ENCODE measurements at places on chromosomes 4 and X.

DNA sequence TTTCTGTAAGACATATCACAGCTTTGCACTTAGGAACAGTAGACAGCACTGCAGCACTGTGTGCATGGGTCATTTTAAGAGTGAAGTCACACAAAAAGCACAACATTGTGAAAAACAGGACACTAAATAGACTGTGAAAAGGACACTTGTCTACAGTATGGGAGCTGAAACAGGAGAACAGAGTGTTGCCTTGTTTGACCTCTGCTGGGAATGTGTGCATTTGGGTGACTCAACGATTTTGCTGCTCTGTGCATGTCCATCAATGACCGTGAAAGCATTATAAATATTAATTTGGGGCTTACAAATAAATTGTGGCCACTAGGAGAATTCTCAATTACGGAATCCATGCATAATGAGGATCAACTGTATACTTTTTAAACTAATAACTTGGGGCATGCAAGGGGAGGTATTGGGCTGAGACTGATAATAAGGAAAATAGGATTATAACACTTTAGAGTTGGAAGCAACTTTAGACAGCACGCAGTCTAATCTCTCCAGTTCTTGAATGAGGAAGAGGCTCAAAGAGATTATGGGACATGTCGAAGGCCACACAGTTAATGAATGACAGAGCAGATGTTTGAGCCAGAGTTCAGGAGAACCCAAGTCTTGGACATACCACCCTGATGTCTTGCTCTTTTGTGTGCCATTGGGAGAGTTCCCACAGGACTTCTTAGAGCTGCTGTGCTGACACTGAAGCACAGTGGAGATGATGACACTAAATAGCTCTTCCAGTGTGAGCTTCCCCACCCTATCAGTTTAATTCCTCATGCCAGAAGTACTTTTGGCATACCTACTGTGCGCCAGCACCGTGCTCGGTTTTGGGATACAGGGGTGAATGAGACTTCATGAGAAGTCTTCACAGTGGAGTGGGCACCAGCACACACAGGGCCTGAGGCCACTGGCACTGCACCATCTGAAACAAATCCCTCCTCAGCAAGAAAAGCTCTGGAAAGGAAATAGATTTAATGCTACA lies 79.3 kb downstream of the FRAS1 start:
- DNase-seq = no peak

DNA sequence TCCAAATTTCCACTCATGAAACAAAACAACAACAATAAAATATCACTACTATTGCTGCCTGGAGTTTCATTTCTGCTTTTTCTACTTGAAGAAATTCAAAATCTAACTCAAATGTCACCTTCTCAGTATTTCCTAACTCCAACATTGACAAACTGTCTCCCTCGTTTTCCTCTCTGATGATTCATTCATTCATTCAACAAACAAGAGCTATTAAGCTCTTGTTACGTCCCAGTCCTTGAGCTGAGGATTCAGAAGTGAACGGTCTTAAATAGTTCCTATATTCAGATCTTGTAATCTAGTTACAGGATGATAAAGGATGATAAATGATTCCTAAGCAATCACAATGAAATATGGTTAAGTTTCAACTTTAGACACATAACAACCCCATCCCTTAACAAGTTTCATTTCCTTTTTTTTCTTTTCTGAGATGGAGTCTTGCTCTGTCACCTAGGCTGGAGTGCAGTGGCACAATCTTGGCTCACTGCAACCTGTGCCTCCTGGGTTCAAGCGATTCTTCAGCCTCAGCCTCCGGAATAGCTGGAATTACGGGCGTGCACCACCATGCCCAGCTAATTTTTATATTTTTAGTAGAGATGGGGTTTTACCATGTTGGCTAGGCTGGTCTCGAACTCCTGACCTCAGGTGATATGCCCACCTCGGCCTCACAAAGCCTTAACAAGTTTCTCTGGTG lies 1.7 kb downstream of the SLC9B2 start:
- DNase-seq = no peak

GRCh38 chrX:7146703-7147412 lies 654 bp upstream of the STS start:
- no peak for DNase-seq

GRCh38 chr4:143421609-143422008 lies 84.9 kb downstream of the GAB1 start:
- DNase-seq = no peak

- no peak for DNase-seq
Observed at GRCh38 chrX:73563738-73564068, 706 bp downstream of the CHIC1 start.

- DNase-seq = no peak
Observed at GRCh38 chr4:16464651-16465050, 238.4 kb upstream of the TAPT1 start.
